Activated CD8-positive, alpha-beta T cell treated with anti-CD3 and anti-CD28 coated beads, Interleukin-2, amount 10 ng/mL, durations not matched to agents 7 days and 5 days (primary cell): ENCODE measurements at places on chromosomes 2 and 18. TPM values are rescaled to one million over a fixed set of nuclear protein-coding genes. Genes with fewer than 3 reads are reported as not detected.

The NR4A2 gene
- total RNA-seq: 1.9 TPM

The DSC2 gene
- not detected for total RNA-seq

The CACNB4 gene
- 0.29 TPM for total RNA-seq

The RPRM gene
- total RNA-seq: 0.24 TPM

The CAPN14 gene
- total RNA-seq: not detected

The ATP6V1B1 gene
- not detected for total RNA-seq

DNA sequence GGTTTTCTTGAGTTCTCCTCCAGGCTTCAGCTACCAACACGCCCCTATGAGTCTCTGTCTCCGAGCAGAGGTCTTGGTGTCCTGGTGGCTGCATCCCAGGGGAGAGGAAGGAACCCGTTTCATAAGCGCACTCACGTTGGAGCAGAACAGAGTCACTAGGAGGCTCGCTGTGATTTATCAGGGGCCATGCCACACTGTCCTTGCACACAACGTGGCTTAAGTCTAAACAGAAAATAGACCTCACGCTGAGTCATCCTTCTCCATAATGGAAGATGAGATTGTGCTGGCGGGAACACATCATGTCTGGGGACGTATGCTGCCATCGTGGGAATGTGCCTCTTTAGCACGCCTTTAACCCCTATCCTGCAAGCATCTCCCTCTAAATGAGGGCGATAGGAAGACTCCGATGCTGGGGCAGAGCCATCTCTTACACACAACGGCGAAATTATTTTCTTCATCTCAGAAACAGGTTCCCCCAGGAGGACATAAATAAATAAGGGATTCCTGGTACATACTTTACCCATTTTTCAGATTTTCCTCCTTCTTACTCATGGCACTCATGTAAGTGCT, 211.4 kb downstream of the KLHL29 start:
- DNase-seq: no peak

- DNase-seq: no peak
These were observed 81.8 kb upstream of the CREB1 start for GRCh38 chr2:207448006-207448405.

DNA sequence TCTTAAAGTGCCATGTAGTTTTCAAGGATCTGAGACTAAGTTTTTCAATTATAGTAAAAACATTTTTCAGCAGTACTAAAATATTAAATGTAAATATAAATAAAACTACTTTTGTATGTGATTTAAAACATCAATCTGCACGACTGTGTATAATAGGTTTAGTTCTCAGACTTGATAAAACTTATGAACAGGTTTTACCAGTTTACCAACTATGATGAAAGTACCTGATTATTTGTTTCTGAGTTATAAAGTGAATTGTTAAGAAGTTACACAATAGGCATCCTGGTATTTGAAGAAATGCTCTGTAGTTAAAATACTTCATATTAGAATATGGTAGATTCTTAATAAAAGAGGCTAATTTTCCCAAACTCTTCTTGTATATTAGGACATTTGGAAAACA, 14.8 kb downstream of the RELCH start:
- no peak for DNase-seq

DNA sequence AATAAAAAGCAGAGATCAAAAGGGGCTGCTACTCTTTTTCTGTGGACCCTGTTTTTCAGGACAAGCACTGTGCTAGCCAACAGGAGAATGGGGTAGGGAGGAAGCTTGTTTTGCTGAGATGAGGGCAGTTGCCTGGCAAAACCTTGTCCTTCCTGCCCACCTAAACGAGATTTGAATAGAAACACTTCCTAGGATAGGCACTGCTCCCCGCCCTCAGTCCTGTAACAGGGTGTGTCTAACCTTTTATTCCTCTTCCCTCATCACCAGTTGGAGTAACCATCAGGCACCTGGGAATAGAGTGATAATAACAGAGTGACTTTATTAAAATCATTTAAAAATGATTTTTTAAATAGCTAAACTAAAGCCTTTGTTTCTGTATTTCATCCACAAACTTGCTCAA, 368.8 kb downstream of the LNPK start:
- DNase-seq: no peak

DNA sequence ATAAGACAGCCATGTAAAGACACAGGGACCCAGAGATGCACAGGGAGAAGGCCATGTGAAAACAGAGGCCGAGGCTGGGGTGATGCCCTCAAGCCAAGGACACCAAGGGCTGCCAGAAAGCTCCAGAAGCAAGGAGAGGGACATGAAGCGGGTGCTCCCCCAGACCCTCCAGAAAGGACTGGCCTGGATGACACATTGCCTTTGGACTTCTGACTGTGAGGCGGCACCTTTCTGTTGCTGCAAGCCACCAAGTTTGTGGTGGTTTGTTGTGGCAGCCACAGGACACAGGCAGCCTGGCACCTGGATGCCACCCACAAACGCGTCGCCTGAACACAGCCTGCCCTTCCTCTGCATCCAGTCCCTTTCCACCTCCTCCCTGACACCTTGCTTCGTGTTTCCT, 67.1 kb downstream of the RHOB start:
- no peak for DNase-seq

DNA sequence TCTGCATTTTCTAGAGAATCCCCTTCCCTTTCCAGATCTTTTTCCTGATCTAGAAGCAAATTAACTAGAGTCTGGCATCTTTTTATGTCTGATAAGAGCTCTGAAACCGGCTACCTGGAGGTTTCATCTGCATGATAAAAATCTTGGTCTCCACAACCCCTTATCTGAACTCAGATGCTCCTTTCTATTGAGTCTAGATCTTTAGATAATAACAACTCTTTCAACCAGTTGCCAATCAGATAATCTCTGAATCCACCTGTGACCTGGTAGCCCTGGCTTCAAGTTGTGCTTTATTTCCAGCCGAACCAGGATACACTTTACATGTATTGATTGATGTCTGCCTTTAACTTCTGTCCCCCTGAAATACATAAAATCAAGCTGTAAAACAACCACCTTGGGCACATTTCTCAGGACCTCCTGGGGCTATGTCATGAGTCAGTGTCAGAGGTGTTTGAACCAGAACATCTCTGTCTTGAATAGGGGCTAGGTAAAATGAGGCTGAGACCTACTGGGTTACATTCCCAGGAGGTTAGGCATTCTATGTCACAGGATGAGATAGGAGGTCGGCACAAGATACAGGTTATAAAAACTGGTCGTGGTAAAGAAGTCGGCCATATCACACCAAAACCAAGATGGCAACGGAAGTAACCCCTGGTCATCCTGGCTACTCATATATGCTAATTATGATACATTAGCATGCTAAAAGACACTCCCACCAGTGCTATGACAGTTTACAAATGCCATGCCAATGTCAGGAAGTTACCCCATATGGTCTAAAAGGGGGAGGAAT, 20.8 kb downstream of the RALBP1 start:
- no peak for DNase-seq

GRCh38 chr2:98453531-98453930, 8.9 kb downstream of the INPP4A start:
- no peak for DNase-seq

- no peak for DNase-seq
These were observed 342.5 kb upstream of the NXPH2 start for GRCh38 chr2:139122711-139123158.

DNA sequence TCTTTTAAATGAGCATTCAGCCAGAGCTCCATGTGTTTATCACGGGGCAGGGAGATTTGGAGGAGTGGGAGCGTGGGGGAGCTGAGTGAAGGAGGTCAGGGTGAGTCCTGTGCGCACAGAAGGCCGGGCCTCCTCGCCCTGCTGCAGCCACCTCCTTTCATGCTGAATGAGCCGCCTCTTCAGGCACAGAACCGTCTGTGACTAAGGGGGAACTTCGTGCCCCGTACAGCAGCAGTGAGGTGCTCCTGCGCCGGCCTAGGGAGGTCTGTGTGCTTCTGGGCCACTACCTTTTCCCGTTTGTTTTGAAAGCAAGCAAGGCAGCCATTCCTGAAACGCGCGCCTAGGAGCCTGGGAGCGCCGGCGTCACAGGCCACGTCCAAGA, 27.1 kb upstream of the ZNF516 start:
- DNase-seq: no peak

DNA sequence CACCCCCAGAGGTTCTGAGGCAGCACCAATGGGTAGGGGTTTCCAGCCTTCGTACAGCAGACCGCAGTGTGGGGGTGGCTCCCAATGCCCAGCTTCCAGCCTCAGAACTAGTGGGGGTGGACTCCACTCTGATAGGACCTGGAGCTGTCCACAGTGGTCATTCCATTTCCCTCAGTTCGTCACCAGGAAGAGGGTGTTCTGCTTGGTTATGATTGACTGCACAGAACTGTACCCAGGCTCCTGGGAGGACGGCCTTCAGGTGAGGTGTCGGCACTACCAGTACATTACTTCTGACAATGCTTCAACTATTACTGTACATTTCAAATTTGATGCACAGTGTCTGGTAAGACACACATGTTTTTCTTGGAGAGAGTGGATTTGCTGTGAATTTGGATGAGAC, 150.3 kb upstream of the CAPN13 start:
- DNase-seq: no peak

- peak; percentile 25 for DNase-seq
These were observed 146.4 kb downstream of the FTCDNL1 start for GRCh38 chr2:199704358-199705238.

DNA sequence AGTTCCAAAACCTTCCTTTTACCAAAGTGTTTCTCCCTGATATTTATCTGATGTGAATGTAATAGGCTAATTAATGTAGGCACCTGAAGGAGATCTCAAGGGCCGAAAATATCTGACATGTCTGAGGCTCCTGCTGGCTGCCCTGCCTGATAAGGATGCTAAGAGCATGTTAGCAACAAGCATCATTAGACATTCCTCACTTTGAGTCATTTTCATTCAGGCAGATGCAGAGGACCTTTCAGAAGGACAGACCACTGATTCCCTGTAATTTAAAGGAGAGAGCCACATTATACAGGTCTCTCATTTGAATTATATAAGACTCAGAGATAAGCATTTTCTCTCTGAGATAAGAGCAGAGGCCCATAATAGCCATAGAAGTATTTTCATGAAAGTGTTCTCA, 222.4 kb upstream of the NCKAP5 start:
- DNase-seq: no peak

DNA sequence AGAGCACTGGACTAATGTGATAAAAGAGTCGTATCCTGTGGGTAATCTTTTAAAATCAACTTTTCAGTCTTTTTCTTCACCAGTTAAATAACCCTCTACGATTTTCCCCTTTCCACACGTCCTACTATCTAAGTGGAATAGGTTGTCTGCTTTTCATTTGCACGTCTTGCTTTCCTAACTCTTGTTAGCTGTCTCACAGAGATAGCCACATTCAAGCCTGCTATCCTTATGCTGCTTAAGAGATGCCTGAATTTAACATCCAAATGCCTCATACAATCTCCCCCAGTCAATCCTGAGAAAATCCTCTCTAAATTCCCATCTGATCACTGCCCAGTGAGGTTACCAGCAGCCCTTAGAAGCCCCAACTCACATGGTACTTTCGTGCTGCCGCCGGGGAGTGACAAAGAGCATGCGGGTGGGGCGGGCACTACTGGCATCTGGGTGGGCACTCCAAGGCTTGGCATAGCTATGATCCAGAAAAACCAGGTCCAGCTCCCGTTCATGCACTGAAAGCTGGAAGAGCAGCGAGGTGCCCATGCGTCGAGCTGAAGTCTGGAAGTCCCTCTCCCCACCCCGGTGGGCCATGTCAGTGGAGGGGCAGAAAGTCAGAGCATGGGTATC, 1.5 kb downstream of the KANSL3 start:
- DNase-seq: no peak

GRCh38 chr18:54183390-54183789, 41.1 kb downstream of the MBD2 start:
- DNase-seq: no peak

DNA sequence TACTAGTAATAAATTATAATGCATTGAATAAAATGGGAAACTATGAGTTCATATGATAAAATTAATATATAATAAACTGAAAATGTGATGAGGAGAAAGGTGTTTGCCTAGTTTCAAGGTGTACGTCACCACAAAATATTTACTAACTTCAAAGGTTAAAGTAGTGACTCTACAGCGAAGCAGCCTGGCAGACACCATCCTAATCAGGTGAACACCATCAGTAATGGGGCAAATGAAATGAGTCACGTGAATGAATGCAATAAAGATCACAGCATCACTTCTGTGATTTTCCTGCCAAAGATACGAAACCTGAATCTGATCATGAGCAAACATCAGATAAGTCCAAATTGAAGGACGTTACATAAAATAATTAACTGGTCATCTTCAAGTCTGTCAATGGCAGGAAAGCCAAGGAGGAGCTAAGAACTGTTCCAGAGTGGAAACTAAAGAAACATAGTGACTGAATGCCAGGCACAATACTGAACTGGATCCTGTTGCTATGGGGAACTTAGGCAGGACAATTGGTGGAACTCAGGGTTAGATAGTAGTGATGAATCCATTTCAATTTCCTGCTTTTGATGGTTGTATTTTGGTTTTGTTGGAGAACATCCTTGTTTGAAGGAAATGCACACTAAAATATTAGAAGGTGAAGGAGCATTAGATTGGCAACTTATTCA, 12.1 kb upstream of the NOSTRIN start:
- no peak for DNase-seq

DNA sequence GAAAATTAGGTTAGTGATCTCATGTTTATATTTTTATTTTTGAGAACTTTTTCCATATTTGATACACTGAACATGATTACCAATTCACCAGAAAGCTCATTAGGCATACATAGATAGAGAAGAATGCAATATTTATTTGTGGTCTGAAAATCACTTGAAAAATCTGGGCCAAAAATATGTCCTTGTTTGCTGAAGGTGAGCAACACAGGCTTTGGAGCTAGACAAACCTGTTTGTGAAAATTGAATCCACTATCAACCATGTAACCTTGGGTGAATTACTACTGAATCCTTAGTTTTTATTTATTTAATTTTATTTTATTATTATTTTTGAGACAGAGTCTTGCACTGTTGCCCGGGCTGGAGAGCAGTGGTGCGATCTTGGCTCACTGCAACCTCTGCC, 46.5 kb upstream of the ZSWIM2 start:
- DNase-seq: no peak

DNA sequence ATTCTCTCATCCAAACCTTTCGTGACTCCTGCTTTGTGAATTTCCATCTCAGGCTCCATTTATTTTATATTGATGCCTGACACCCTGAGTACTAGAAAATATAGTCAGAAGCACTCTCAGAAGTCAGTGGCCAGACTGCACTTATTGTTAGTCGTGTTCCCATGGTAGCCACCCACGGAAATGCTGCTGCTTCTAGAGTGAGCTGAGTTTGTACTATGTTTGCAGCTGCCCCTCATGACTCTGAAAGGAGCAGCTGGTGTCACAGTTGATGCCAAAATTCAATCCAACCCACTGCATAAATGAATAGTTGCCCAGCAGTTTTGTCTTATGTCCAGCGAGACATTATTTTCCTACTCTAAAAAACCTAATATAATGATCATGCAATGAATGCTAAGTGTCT, 265.2 kb upstream of the SPHKAP start:
- no peak for DNase-seq

DNA sequence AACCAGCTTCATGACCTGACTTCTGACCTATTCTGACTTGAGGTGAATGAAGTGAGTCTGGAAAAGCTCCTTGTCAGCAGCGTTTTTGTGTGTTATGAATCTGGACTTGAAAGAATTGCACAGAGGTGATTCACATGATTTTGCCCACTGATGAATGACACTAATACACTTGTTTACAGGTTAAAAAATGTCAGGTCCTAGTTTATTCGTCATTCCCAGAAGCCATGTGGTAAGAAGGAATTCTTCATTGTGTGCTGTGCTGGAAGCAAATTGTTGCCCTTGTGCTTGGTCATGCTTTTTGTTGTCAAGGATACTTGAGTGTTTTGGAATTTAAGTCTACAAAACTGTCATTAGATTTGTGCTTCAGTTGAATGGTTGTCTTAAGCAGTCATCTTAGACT, 15.5 kb downstream of the SEC11C start:
- DNase-seq: no peak
